Osteoblast (primary cell): ENCODE measurements at places on chromosomes 5 and 9. TPM values are rescaled to one million over a fixed set of nuclear protein-coding genes. Genes with fewer than 3 reads are reported as not detected.

The SLIT3 gene
- 37.6 and 38.3 TPM in 2 replicates for total RNA-seq

- no peak overlapping the region for H3K27ac ChIP-seq
- H3K4me3 ChIP-seq, result no peak overlapping the region
- DNase-seq, result no peak
- H3K4me1 ChIP-seq, result no peaks in the 10 kb centered on the region
- H3K36me3 ChIP-seq, result no peaks in the 10 kb centered on the region
Measured at GRCh38 chr5:152437866-152438265, 32.8 kb upstream of the NMUR2 start.

DNA sequence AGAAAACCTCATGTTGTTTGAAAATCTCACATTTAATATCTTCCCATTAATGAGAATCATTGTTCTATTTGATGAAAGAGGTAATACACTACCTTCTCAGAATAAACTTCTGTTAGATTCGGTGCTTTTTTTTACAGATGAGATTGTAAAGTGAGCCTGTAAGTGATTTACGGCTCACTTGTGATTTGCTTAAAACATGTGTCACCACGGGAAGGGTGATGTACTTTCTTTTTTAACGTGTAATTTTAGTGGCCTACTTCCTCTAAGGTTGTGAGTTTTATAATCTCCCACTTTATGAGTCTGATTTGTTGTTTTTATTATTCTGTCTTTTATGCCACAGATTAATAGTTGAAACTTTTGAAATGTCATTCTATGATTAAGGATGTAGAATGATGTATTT, 15.9 kb downstream of the ANXA1 start:
- no peak overlapping the region for H3K27ac ChIP-seq
- peaks cover 85% of the 10 kb centered on the region for H3K36me3 ChIP-seq
- no peaks in the 10 kb centered on the region for H3K27me3 ChIP-seq
- no peak overlapping the region for H3K4me3 ChIP-seq
- no peaks in the 10 kb centered on the region for H3K4me1 ChIP-seq

DNA sequence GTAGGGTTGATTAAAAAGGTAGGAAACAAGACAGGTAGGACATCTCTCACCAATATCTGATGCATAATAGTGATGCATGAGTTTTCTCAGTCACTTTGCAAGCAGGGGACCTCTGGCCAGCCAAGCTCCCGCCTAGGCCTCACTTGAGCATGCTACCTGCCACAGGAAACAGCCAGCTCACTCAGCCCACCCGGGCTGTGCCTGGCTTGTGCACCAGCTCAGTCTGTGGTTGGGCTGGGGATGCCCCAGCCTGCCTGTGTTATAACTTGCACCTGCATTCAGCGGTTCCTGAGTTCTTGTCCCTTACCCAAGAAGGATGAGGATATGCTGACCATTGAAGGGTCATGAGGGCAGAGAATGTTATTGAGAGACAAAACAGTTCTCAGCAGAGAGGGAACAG, 172.8 kb upstream of the PLCXD3 start:
- DNase-seq, result no peak
- no peaks in the 10 kb centered on the region for H3K36me3 ChIP-seq
- no peak overlapping the region for H3K4me3 ChIP-seq

DNA sequence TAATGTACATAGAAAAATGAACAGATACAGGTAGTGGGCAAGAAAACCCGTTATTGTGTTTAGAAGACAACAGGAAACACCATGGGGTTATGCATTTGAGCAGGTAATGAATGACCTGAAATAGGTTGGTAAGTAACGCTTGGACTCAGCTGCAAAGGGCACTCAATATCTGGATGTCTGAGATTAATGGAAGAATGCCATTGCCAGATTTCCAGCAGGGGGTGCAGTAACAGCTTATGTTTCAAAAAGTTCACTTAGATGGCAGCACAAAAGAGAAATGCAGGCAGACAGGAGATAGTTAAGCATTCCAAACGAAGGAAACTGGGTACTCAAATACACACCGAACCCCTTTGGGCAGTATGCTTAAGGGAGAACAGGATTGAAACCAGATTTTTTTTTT, 285.5 kb upstream of the VLDLR start:
- H3K27me3 ChIP-seq, result no peaks in the 10 kb centered on the region
- no peak overlapping the region for H3K27ac ChIP-seq
- no peak overlapping the region for H3K4me3 ChIP-seq

The NPDC1 gene
- 10.0 and 10.1 TPM in 2 replicates for total RNA-seq

GRCh38 chr9:3516667-3517330, 9.0 kb downstream of the RFX3 start:
- no peaks in the 10 kb centered on the region for H3K27me3 ChIP-seq
- DNase-seq, result no peak
- H3K27ac ChIP-seq, result no peak overlapping the region
- no peak overlapping the region for H3K4me3 ChIP-seq
- no peaks in the 10 kb centered on the region for H3K4me1 ChIP-seq
- no peaks in the 10 kb centered on the region for H3K36me3 ChIP-seq

DNA sequence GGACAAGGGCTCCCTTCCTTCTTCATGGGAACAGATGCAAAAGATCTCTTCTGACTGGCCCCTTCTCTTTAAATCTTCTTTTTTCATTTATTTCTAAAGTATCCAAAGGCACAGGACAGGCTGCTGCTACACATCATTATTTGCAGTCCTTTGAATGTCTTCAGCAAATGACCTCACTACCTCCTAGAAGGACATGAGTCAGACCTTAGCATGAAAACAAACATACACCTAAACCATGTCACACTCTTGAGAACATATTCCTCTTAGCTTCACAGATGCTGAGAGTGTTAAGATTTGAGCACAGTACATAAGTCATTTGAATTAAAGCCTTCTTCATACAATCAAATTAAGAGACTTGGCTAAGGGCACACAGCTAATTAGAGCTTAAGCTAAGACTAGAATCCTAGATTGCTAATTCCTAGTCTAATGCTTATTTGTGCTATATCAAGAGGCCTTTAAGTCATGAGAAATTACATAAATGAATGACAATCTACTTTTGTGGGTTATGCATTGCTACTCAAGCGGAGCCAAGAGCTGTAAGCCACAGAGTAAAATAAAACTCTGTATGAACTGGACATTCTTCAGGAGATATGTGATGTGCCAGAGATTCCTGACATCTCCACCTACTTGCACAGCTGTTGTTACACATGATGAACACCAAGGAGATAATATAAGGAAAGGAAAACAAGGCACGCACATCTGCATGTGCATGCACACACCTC, 109.1 kb upstream of the PTGER4 start:
- H3K36me3 ChIP-seq, result no peaks in the 10 kb centered on the region
- H3K27ac ChIP-seq, result peak overlapping the region; percentile 45
- no peak for DNase-seq
- peaks cover 31% of the 10 kb centered on the region for H3K4me1 ChIP-seq
- no peaks in the 10 kb centered on the region for H3K27me3 ChIP-seq
- no peak overlapping the region for H3K4me3 ChIP-seq

The F2RL1 gene
- 1.8 and 5.3 TPM in 2 replicates for total RNA-seq

DNA sequence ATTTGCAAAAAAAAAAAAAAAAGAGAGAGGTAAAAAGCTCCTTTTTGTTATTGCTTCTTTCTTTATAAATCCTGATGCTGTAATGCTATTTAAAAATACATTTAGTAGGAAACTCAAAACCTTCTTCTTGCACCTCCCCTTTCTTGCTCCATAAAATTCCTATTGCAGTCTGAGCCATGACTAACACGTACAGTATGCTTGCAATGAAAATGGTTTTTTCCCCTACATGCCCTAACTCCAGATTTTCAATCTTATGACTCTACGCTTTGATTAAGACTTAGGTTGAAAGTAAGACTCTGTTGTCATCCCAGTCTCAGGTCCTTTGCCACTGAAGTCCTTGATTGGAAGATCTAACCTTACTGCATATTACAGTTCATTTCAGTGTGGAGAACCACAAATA, 23.9 kb downstream of the FGF10 start:
- H3K27ac ChIP-seq, result no peak overlapping the region
- H3K27me3 ChIP-seq, result no peaks in the 10 kb centered on the region
- no peak overlapping the region for H3K4me3 ChIP-seq

The GABRA6 gene
- total RNA-seq, result not detected in 2 replicates

DNA sequence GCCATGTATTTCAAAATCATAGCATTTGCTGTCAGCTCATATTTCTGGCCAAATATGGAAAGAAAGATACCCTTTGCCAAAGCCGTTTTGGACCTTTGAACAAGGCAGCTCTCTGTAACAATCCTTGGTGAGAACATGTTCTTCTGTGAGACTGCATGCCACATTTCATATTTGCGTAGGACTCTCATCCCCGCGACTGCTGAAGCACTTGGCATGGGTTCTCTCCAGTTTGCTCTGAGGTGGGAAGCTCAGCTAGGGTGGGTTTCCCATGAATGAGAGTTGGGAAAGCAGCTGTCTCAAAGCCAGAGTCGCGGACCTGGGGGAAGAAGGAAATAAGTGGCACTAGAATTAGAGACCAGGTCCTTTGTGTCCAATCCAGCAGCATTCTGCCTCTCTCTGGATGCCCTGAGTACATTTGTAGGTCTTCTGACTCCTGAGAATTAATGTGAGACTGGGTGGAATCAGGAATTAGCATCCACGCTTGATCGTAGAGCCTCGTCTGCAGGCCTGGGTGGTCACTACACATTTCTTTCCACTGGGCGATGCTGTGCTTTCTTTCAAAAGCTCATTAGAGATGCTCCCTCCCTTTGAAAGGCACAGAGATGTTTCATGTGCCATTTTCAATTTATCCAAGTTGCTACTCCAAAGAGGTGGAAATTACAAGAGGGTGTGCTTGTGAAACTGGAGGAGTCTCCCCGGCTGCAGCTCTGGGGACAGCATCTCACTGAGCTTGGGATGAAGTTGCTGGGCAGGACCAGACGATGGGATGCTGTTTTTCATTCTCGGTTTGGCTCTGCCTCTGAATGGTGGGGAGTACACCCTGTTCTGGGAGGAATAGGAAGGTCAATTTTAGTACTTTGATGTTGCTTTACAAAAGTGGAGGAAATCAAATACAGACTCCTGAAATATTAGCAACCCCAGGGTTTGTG, 197.2 kb downstream of the GADD45G start:
- DNase-seq, result no peak
- H3K27ac ChIP-seq, result no peak overlapping the region
- H3K4me1 ChIP-seq, result no peaks in the 10 kb centered on the region
- no peak overlapping the region for H3K4me3 ChIP-seq
- no peaks in the 10 kb centered on the region for H3K27me3 ChIP-seq
- no peaks in the 10 kb centered on the region for H3K36me3 ChIP-seq

The UAP1L1 gene
- 35.9 and 36.9 TPM in 2 replicates for total RNA-seq

The SLC46A2 gene
- total RNA-seq, result under 0.01 TPM in 1 of 2 replicates, not detected in the other
